ENCODE measurements at places on chromosomes 5 and 9.

GRCh38 chr9:115373710-115374045 is 255.7 kb upstream of the TNC start:
- no peak for DNase-seq

DNA sequence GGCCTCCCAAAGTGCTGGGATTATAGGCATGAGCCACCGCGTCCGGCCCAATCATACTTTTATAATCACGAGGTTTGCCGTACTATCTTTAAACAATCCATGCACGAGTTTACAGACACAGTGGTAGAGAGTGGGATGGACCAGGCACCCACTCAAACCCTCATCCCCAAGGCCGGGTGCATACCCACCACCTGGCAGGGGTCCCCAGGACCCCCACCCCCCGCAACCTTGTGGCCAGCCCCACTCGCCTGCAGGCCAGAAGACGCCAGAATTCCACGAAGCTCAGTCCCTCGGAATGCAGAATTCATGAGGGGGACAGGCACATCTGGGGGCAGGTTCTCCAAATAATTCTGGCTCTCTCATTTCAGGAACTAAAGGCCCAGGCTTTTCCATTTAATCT is 17.1 kb downstream of the NACC2 start:
- no peak for DNase-seq

GRCh38 chr5:121725450-121725849 is 126.2 kb upstream of the FTMT start:
- DNase-seq = no peak

DNA sequence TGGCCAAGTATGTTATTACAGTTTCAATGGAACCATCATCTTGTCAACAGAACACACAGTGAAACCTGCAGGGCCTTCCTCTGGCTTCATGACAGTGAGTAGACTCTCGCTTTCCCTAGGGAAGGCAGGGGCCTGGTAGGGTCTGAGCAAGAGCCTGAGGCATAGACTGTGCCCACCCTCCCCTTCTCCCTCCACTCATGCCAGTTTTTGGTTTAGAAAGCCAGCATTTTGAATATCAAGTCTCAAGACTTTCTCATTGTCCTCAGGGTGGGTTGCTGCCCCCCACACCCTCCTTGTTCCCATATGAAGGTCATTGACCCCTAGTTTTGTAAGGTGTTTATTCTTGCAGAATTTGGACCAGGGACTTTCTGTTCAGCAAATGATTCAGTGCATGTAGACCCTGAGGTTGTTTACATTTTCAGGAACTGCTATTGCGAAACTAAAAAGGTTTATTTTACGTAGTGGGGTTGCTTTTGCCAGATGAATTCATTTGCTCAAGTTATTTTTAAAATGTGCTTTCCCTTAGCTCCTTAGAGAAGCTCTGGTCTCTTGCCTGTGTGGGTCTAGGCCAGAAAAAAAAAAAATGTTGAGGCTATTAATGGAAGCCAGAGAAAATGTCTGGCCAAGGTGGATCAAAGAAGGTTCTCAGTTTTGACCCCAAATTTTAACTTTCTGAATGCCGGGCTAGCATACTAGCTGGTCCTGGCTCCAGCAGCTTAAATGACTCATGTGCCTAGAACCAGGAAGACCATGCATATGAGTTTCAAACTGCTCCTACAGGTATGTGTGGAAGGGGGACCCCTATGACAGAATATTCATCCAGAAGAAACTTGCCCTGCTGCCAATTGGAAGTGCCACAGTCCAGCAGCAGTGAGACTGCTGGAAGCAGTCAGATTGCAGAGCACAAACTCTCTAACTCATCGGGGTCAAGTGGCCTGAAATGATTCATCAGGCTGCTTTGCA is 10.1 kb upstream of the MOB3B start:
- DNase-seq = no peak

DNA sequence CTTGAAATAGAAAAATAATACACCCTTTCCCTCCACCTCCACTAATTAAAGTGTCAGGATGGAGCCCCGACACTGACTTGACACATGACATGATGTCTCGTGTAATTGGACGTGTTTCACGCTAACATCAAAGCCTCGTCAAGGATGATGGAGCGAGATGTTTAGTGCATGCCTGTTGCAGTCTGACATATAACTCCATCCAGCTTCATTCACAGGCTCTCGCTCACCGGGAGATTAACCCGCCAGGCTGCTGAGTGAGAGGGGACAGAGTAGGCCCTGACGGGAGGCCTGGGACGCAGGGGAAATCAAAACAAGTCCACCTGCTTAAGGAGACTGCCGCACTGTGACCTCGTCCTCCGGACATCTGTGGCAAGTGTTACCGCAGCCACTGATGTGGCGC is 263.5 kb downstream of the SLIT3 start:
- DNase-seq = no peak

GRCh38 chr5:109349388-109349787 is 60.4 kb downstream of the PJA2 start:
- no peak for DNase-seq

GRCh38 chr5:51449026-51449425 is 65.8 kb downstream of the ISL1 start:
- no peak for DNase-seq

DNA sequence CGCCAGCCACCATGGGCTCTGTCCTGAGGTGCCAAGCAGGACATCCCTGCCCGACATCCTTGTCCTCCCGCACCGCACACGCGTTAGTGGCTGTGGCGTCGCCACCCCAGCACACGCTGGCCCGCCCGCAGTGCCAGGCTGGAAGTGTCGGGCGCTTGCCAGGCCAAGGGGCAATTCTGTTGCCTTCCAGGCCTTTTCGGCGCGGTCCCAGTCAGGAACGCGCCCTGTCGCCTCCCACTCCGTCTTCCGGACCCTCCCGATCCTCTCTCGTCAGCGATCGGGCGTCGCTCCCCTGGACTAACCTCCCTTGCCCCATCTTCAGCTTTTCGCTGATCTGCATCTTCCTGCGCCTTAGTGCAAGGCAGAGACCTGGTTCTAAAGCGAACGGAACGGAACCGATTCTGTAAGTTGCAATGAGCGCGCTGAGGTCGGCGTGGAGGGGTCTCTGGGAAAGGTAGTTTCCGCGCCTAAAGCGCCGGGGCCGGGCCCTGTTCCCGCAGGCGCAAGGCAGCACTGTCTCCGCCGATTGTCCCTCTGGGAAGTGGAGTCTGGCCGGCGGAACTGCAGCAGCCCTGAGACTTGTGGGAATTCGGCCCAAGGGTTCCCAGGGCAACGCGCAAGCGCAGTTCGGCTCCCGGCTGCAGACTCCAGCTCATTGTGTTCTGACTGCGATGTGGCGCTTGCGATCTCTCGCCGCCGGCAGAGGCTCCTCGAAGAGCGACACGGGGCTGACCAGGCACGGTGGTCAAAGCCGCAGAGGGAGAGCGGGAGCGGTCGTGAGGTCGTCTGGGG is at the start of gene ZNF454:
ZNF454 (plus strand) TSS at position 630 of the 792 bp plus-strand sequence. CDS start 1,594 bp downstream, outside the sequence.
- DNase-seq = no peak

GRCh38 chr5:1720396-1721110 is 79.1 kb downstream of the MRPL36 start:
- DNase-seq = no peak

DNA sequence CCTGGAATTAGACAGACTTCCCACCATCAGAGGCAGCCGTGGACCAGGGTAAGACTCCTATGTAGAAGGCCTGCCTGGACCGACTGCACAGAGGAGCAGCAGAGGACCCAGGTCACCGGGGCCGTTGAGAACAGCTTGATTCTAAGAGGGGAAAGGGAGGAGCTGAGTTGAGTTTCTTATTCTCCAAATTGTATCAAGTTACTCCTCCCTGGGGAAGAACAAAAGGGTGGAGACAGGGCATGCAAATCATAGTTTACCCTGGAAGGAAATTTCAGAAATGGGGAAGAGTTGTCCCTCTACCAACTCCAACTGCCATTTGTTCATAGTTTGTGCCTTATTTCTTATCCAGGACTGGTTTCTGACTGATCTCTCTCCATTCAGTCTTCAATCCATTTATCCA is 20.9 kb upstream of the SLC31A2 start:
- DNase-seq = no peak

DNA sequence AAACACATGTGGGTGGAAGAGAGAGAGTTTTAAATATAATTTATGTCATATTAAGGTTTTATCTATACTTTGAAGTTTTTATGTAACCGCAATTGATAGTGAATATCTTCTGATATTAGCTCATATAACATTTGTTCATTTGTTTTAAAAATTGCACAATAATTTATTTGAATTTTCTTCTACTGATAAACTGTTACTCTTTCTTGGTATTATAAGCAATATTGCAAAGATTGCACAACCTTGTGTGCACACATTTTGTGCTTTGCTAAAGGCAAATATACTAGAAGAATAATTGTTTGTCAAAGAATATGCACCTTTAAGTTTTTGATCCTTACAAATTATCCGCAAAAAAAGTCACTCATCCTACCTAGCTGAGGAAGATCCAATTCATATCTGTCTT is 275.7 kb downstream of the TLR4 start:
- DNase-seq = no peak

DNA sequence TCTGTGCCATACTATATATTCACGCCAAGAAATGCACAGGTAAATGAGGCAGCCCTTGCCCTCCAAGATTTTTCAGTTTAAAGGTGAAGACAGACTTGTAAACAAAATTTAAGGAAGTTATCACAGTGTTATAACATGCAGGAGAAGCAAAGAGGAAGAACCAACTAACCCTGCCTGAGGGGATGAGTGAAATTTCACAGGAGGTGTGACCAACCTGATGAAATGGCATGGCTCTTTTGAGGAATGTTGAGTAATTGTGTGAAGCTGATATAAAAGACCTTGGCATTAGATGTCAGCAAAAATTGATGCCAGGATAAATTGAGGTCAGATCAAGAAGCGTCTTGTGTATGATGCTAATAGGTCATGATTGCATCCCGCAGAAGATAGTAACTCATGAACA is 86.5 kb downstream of the HCN1 start:
- DNase-seq = no peak

GRCh38 chr5:149886060-149886459 is 58.5 kb downstream of the PDE6A start:
- no peak for DNase-seq

DNA sequence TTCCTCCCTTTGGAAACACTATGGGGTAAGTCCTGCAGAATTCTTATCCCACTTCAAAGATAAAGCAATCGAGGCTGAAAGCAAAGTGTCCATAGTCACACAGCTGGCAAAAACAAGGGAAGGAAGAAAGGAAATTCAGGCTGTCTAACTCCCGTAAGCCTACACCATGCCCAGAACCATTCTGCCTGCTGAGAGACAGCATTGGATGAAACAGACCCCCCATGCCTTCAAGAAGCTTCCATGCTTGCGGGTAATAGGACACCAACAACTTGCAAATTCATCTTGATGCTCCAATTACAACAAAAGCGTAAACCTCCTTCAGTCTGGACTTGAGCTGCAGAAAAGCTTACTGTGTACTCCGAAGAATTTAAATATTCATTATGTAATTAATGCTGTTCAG is 181.1 kb upstream of the WWC1 start:
- DNase-seq = no peak

DNA sequence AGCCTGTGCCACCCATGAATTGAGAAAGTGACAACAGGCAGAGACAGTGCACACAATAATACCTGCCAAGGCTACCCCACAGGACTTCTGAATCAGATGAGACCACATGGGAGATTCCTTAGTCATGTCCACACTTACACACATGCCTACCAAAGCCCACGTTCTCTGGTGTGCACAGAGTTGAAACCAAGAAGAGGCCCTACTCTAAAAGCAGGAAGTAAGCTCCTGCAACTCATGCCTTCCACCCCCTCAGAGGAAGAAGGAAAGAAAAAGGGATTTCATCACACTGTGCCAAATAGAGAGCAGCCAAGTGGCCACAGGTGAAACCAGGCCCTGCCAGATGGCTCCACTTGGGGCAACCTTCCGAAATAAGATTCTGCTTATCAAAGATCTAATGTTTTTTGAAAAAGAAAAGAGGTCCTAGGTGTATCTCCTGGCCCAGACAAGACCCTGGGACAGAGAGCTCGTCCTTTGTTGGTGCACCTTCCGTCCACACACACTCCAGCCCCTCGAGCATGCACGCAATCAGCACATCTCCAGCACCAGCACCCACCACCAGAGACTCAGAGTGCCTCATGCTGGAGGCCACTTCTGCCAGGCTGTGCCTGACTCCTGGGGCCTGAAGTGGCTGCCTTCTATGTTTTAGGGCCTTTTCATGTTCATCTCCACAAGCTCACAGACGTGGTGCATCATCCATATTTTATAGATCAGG is 114.6 kb upstream of the SPOCK1 start:
- DNase-seq = no peak

DNA sequence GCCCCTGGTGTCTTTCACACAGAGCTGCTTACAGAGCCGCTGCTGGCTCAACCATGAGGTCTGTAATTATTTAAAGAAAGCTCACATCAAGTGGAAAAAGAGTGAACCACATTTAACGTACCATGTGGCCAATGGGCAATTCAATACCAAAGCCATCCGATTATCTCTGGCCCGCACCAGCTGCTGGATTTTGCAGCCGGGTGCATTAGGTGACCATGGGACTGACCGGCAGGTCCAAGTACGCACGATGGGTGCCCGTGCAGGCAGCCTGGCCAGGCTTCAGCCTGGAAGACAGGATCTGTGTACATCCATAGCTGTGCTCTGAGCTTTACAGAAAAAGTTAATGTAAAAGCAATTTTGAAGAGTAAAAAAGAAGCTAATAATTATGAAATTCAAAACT is 20.5 kb downstream of the PPARGC1B start:
- DNase-seq = no peak

GRCh38 chr5:612498-613424 is 621 bp downstream of the CEP72 start:
- peak; percentile 12 for DNase-seq

- no peak for DNase-seq
These were observed 203.6 kb downstream of the ASTN2 start for GRCh38 chr9:117211280-117211679.

- peak; percentile 0 for DNase-seq
These were observed 99.6 kb upstream of the SPEF2 start for GRCh38 chr5:35518104-35518503.

DNA sequence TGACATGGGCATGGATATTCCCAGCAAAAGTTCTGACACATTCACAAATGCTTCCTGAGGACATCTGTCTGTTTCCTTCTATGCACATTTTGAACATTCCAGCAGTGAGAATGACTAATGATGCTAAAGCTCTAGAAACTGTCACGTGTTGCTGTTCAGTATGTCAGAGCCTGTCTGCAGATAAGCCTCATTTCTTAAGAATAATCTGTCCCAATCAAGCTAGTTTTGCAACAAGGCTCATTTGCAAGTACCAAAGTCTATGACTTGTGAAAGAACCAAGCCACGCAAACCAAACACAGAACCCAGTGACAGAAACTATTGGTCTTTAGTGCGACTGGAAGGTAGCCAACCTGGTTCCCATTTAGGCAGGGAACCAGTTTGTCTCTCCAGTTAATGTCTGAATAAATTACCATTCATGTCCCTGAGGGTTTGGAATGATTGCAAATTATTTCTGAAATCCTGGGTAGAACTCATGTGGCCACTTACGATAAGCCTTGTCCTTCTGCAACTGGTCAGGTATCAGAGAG is 178.5 kb downstream of the C9orf152 start:
- DNase-seq = no peak

DNA sequence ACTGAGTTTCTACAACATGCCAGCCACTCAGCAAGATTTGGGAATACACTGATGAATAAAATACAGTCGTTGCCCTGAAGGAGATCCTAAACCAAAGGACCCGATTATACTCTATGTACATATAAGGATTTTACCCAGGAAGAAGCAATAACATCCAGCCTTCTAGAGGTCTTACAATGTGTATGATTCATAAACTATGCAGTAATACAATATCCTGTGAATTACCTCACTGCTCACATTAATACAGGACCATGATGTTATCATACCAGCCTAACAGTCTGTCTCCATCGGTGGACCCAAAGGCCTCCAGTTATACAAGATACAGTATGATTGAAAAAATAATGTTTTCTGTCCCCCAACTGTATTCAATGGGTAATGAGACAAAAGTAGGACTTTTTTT is 310.5 kb upstream of the TRPM3 start:
- no peak for DNase-seq

GRCh38 chr5:6436715-6437331 is 11.8 kb upstream of the UBE2QL1 start:
- DNase-seq = no peak
